ENCODE measurements at places on chromosomes 16 and 17. TPM values are rescaled to one million over a fixed set of nuclear protein-coding genes. Genes with fewer than 3 reads are reported as not detected.

DNA sequence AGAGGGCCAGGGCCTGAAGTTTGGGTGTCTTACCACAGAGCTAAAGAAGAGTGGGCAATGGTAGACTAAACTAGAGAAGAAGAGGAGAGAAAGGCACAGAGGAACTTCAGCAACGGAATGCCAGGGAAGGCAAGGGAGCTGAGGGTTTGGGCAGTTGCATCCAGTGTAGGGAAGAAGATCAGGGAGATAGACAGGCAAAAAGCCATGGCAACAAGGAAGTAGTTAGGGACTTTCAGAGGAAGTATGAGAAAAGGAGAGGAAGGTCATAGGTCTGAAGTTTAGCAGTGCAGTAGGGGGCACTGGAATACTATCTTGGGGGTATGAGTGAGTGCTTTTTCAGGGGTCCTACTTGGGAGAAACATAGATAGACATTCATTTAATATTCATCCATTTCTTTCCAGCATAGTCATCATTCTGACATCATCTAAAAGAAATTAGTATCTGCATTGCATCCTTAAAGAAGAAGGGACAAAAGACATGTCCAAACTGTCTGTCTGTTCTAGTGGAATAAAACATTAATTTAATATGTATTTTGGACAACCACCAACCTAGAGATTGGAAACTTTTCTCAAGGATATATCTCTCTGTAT, 2.2 kb upstream of the NF1 start:
- DNase-seq = no peak

Gene ASPA
- 0.42 TPM for total RNA-seq

DNA sequence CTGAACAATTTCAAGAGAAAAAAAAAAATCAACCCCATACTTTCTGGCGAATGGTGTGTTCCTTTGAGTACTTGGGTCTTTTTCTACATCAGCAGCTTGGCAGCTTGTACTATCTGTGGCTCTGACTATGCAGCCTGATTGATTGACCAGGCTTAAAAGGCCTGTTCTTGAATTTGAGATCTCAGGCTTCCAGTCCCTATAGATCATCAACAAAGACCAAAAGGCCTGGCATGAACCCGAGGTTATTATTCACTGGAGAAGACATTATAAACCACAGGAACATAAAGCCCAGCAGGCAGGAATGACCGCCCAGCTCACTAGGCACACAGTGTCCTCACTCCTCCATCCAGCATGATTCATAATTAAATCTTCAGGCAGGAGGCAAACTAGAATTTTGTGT, 32.1 kb upstream of the CDH3 start:
- DNase-seq = no peak

Gene GIT1
- 47.0 TPM for total RNA-seq

- DNase-seq = no peak
Measured at GRCh38 chr16:23074423-23074822, 74.8 kb downstream of the USP31 start.

- no peak for DNase-seq
Measured at GRCh38 chr17:82943339-82943738, 103.5 kb upstream of the ZNF750 start.

DNA sequence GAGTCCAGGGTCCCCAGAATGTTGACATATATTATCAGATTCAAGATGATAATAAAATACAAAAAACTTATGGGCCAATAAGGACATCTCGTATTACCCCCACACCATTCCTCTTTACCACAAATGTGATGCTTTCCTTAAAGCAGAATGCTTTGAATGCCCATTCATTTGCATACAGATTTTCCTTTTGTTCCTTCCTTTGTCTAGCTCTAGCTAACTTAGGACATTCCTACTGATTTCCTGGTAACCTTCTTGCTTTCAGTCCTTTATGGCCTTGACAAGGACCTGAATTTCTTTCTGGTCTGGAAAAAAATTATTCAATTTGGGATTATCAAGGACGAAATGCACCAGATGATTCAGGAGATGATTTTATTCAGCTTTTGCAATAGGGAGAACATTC, 304.0 kb downstream of the TMEM114 start:
- no peak for DNase-seq

DNA sequence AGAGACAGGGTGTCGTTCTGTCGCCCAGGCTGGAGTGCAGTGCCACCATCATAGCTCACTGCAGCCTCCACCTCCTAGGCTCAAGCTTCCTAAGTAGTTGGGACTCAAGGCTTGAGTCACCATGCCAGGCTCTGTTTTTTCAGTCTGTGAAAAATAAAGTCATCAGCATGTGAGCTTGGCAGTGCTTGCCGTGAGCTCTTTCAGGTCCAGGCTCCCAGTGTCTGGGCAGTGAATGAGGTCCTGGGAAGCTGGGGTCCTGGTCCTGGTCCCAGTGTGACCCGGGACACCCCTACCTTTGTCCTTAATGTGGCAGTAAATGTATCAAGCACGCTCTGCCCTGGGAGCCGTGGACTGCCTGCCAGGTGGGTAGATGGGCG, 22.9 kb upstream of the RPL13 start:
- no peak for DNase-seq

Gene MT4
- total RNA-seq = not detected

Gene MILR1
- not detected for total RNA-seq

DNA sequence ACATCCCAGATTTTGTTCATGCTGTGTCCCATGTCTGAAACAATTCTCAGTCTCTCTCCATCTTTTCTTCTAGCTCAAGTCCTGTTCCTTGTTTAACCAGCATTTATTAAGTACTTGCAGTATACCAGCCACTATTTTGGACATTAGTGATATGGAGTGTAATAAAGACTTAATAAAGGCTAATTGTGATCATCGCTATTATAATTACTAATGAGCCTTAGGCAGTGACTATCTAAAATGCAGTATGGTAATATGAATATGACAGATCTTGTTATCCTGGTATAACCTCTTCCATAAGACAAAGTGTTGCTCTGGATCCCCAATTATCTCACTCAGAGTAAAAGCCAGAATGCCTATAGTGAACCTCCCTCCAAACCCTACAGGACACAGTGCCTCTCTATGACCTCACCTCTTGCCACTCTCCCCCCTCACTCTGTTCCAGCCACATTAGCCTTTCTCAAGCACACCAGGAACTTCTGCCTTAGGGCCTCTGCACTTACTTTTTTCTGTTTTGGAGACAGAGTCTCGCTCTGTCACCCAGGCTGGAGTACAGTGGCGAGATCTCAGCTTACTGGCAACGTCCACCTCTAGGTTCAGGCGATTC, 1.8 kb upstream of the FLOT2 start:
- DNase-seq = no peak

Gene CHST5
- total RNA-seq = not detected

DNA sequence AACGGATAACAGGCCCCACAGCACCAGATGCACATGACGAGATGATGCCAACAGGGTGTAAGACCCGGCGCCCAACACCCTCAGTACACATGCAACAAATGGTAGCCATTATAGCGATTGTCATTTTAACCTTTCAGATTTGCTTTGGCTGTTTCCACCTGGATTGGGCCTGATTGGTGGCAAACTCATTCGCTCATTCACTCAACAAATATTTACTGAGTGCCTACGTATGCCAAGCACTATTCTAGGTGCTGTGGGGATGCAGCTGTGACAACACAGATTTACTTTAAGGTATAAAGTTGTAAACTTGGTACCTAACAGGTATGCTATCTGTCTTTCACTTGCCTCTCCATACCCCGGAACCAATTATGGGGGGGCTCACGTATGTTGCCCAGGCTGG, 66.8 kb downstream of the SRCIN1 start:
- no peak for DNase-seq

DNA sequence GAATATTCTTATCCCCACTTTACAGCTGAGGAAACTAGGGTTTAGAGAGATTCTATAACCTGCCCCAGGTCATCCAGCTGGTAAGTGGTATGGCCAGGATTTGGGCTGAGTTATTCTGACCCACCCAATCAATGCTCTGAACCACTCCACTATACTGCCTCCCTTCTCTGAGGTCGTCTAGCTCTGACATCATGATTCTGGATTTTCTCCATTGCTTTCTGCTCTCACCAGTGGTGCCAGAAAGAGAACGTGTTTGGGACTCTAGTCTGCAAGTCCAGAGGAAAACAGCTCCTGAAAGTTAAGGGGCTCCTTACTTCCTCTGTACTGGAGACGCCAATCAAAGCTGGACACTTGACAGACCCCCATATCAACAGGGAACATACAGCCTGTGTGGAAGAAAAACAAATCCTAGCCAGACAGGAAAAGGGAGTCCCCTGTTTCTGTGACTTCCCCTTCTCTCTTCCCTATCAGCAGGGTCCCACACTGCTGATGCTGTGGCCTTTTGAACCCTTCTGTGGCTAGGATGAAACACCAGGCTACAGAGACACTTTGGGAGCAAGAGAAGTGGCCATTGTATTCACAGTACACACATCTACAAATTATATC, 6.0 kb upstream of the EZH1 start:
- DNase-seq = no peak

DNA sequence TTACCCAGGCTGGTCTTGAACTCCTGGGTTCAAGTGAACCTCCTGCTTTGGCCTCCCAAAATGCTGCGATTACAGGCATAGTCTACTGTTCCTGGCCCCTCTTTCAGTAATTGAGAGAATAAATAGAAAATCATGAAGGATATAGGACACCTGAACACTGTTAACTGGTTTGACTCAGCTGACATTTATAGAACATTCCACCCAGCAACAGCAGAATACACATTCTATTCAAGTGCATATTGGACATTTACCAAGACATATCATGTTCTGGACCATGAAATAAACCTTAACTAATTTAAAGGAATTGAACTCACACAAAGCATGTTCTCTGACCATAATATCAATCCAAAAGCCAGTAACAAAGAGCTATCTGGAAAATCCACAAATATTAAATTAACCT, 19.8 kb upstream of the BAIAP2 start:
- DNase-seq = no peak

Gene ZFP3
- 3.7 TPM for total RNA-seq

- peak; percentile 75 for DNase-seq
Measured at GRCh38 chr17:3845621-3846436, at the start of gene NCBP3. Gene NCBP3, minus strand, starts transcription at chr17:3846246. Its CDS starts 23 bp downstream, at chr17:3846223.

- DNase-seq = no peak
Measured at GRCh38 chr16:19815418-19815817, 69.2 kb downstream of the GPRC5B start.

GRCh38 chr16:57663917-57664661, 4.0 kb upstream of the ADGRG3 start:
- DNase-seq = no peak

- DNase-seq = no peak
Measured at GRCh38 chr17:55005520-55005919, 37.0 kb downstream of the STXBP4 start.

DNA sequence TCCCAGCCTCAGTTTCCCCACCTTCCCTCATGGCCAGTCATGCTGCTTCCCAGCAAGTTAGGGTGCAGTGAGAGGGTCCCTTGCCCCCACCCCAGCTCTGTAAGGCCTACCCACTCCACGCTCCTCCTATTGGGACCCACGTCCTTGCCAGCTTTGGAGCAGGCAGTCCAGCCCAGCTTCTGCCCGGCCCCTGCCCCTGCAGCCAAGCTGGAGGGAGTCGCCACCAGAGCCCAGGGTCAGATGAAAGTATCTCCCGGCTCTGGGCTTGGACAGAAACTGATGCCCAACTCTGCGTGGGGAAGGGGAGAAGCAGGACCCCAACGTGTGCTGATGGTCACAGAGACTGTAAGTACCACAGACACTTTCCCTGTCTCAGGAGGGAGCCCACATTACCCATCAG, 32.6 kb downstream of the SDK2 start:
- DNase-seq = no peak

- no peak for DNase-seq
Measured at GRCh38 chr17:11996722-11997146, 541 bp downstream of the ZNF18 start.

DNA sequence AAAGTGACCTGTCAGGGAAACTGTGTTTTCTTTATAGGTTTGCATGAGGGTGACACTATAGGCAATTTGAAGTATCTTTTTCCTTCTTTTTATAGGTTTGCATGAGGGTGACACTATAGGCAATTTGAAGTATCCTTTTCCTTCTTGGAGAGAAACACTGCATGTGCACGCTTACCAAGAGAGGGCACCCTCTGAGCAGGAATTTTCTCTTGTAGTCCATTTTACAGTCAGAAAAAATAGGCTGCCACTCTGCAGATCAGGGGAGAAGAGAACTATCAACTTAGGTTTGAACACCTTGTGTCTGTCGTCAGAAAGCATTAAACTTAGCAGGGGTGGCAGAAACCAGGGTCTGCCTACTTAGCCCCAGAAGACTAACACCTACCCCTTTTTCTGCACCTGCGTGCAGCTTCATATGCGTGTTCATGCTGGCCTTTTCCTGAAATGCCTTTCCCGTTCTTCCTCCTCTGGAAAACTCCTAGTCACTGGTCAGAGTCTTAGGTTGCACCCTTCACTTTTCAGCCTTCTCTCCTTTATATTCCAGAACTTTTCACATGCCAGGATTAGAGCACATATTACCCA, 16.4 kb upstream of the SMIM36 start:
- peak; percentile 57 for DNase-seq

Gene UBE2G1
- 50.5 TPM for total RNA-seq

DNA sequence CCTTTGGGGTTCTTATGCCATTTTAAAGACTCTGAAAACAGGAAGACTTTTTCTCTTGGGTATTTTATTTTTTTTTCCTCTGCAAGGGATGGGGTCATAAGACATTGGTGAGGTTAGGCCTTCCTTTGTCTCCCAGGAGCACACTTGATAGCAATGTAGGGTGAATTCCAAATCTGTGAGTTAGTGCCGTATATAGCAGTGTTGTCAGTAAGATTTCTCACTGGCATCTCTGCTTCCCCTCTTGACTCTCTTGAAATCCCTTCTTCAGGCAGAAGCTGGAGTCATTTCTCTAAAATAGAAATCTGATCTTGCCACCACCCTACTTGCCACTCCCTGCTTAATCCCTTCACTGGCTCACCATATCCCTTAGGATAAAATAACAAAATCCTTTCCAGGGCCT, 529.7 kb downstream of the WWOX start:
- DNase-seq = no peak

- DNase-seq = peak; percentile 59
Measured at GRCh38 chr17:81309859-81310839, 15.0 kb upstream of the SLC38A10 start.

All from Caco-2 (cell line).